ENCODE measurements at places on chromosomes 3 and 15.
A peak's percentile ranks its signal among the peaks of the same experiment; 100 is the strongest.

- no peak for DNase-seq
Measured at GRCh38 chr3:194756791-194757325, 71.2 kb downstream of the FAM43A start.

DNA sequence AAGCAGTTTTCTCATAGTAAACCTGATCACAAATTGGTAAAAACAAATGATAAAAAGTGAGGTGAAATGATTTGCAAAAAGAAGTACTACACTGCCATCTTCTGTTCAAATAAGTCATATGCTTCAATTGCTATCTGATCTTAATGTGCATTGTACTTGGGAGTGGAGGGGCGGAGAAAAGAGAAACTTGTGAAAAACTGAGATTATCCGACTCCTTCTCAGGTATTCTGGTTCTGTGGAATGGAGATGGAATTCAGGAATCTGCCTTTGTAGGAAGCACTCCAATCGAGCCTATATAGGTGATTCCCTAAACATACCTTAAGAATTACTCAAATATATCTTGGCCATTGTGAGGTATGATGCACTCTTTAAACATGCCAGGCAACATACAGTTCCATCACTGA, 180.6 kb downstream of the CHL1 start:
- peak; percentile 4 for DNase-seq

DNA sequence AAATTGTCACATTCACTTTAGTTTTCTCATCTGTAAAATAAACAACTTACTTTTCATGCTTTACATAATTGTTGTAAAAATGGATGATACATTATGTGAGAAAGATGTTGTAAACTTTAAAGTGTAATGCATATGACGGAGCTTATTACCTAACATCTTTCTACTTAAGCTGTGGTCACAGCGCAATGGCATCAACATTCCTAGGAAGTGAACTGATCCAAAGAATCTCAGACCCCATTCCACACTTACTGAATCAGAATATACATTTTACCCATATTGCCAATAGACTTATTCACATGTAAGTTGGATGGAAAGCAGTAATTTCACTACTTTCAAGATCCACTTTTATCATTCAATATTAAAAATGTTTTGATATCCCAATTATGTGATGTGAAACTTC, 497.5 kb downstream of the FGF12 start:
- no peak for DNase-seq

GRCh38 chr15:84112025-84112424, 123.5 kb upstream of the GOLGA6L4 start:
- peak; percentile 15 for DNase-seq

DNA sequence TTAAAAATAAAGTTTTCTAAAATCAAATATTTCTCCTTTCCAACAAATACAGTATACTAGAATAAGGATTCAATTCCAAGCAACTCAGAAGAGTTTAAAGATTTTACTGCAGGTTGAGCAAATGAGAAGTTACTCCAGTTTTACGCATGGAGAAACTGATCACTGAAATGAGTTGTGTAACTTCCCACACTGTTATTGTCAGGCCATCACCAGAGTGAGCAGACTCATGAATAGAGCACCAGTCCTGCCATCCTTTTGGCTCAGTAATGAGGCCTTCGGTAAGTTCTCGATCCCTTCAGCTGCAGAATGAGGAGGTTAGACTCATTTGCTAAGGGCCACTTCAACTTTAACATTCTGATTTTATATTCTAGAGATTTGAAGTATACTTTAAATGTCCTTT, 48.1 kb downstream of the OSBPL10 start:
- DNase-seq = no peak

DNA sequence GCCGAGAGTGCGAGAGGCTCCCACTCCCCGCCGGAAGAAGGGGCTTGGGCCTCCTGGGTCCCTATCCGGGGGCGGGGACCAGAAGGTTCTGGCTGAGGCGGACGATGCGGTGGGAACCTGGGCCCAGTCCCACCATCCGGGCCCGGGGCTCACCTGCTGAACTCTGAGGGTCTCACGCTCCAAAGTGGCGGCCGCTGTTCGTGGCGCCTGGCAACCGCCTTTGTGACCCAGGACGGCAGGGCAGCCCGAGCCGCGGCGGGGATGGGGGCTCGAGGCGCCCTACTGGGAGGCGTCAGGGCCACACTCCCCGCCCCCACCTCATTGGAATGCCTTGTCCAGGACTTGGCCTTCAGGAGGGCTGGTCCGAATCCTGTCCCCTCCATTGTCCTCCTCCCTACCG, at the start of gene FANCD2OS:
FANCD2OS (minus strand) TSS at position 165 of the 400 bp plus-strand sequence. CDS start 3,481 bp downstream, outside the sequence.
- no peak for DNase-seq

DNA sequence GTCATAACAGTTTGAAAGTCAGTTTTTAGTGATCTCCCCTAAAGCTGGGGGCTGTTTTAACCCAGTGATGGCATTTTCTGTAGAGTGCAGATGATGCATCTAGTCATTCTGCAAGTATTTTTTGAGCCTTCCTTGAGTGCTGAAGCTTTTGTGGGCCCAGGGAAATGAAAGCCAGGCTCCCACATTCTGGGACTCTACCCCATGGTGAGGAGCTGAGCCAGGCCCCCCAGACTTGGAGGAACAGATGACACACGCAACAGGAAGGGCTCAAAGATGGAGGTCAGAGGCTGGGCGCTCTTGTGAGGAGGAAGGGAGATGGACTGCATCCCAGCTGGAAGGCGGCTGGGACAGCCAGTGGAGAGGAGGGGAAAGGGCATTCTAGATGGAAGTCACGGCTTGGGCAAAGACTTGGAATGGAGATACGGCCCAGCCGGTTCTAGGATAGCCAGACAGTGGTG, 40.8 kb downstream of the MRAS start:
- no peak for DNase-seq

GRCh38 chr3:71152039-71152891, 431.3 kb downstream of the FOXP1 start:
- DNase-seq = no peak

- no peak for DNase-seq
Measured at GRCh38 chr15:48515500-48515899, 130.0 kb downstream of the FBN1 start.

DNA sequence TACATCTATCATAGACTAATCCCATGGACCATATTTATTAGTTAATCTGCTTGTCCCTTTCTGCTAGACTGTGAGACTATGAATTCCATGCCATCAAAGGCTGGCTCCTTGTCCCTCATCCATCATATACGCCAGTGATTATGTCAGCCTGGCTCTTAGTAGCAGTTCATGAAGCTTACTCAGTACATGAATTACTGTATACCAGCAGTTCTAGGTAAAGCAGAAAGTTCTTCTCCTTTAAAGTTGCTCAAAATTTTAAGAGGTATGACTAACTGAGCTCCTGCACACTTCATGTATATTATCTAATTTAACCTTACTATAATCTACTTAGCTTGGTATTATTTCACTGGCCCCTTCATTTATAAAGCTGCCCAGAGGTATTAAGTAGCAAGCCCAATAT, 190.9 kb upstream of the TBL1XR1 start:
- no peak for DNase-seq

DNA sequence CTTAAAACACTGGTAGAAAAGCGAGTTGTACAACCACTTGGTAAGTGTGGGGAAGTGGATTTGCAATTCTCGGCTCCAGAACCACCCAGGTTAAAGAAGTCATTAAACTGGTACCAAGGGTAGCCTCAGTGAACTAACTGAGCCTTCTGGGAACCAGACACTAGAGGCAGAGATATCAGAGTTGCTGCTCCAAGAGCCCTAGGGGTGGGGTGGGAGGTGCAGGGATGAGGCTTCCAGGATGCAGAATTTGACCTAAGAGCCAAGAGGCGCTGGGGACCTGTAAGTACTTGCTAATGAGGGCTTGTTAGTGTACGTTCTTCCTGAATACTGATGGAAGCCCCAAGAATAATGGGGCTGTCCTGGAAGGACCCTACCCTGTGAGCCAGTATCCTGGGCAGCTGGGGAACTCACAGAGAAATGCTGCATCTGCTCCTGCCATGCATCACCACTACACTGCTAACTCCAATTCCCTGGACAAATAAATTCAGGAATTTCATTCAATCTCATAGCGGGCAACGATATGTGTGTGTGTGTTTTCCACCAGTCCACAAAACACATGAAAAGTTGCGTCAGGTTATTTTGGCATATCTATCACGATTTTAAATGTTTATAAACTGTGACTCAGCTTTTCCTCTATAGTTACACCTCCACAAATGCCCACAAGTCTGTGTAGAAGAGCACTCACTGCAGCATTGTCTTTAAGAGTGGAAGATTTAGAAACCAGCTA, 23.8 kb downstream of the STIMATE start:
- DNase-seq = peak; percentile 47

DNA sequence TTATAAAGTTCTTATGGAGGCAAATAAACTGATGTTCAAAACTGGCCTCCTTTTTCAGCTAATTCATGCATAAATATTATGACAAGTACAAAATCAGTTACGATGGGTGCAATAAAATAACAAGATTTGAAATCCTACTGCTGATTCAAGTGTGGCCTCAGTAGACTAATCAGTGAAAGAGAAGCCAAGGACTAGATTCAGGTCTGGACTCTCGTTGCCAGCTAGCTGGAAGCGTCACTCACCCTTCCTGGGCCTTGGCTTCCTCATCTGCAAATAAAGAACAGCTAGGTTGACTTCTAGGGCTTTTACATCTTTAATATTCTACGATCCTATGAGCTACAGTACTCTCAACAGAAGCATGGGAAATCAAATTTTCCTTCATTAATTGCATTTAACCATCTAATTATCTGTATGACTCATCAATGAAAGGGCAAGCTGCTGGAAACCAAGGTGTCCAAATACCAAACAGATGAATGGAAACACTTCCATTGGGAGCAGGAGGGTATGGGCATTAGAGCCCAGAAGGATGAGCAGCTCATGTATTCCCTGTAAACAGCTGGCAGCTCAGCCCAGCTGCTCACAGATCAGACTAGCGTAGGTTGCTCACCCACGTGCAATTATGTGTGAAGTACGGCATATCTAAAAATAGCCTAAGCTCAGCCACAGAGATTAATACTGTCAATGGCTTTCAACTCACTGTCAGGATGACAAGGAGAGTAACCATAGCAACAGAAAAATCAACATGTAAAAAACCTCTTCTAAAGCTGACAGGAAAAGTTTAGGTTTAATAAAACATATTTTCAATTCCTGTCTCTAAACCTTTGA, 294.8 kb downstream of the PLCL2 start:
- DNase-seq = peak; percentile 49

DNA sequence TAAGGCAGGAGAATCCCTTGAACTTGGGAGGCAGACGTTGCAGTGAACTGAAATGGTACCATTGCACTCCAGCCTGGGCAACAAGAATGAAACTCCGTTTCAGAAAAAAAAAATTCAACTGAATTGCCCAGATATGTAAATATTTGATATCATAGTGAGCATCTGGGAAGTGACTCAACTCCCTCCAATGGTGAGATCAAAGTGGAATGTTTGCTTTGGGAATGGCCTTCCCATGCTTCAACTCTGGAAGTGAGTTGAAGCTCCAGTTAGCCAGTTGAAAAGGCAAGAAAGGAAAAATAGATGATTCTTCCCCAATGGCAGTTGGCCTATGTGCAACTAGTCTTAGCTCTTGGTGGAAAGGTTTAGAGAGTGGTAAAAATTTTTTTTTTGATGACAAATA, 131.6 kb upstream of the CMC1 start:
- DNase-seq = no peak

- no peak for DNase-seq
Measured at GRCh38 chr3:191254098-191254873, 55.2 kb downstream of the OSTN start.
